Activated naive CD4-positive, alpha-beta T cell treated with anti-CD3 and anti-CD28 coated beads for 36 hours (primary cell): ENCODE measurements at places on chromosomes 7 and 10.

DNA sequence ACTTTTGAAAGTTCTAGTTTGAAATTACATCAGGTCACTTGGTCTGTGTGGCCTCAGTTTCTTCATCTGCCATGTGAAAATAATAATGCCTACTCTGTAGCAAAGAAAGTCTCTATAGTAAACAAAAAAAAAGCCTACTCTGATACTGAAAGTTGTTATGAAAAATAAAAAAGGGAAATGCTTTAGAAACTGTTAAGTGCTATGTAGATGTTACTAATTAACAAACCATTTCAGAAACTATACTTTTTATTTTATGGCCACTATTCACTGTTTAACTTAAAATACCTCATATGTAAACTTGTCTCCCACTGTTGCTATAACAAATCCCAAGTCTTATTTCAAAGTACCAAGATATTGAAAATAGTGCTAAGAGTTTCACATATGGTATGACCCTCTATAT is 50.6 kb downstream of the CFTR start:
- DNase-seq = no peak

- no peak for DNase-seq
Measured at GRCh38 chr7:110418659-110419280, 672.2 kb upstream of the LRRN3 start.

DNA sequence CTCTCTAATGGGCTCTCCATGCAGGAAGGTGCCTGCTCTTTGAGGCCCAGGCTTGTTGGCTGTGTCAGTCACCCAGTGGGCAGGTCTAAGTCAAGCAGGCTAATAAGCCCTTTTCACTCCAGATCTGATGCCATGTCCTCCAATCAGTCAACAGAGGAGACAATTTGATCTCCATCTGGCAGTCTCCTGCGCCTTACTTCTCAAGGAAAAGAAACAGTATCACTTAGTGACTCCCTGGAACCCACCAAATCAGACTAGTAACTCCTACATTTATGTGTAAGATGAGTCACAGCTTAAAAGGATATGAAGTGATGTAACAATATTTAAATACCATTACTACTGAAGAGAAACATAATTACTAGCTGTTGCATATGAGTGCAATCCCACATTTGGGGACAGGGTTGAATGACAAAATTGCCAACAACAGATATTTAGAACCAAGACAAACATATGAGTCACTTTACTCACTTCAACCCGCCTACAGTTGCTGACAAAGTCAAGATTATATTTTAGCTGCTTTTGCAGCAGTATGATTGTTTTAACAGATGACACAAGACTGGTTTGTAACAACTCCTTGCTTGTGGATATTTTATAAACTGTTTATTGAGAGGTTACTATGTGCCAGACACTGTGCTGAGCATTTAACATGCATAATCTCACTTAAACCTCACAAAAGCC is 72.1 kb downstream of the USP6NL start:
- DNase-seq = peak; percentile 25

DNA sequence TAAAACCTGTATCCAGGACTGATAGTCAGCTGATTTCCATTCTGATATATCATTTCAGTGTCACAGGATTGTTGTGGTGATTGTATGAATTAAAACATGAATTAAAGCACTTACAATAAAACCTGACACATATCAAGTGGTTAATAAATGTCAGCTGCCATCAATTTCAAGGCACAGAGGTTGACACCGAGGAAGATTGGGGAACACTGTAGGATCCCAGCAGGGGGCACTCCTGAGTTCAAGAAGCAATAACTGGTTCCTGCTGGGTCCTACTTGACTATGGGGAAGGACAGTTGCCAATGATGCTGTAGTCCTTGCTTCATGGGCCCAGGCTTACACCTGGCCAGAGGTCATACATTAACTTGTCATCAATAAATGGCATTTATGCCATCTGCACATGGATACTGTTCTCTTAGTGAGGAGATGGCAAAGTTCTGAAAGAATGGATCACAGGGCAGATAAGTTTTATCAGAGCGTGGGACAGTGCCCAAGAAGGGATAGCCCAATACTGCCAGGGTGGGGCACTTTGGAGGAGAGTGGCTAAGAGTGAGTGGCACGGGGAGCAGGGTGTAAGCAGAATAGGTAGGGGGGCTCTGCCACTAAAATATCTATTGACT is 24.1 kb downstream of the FZD1 start:
- peak; percentile 47 for DNase-seq

DNA sequence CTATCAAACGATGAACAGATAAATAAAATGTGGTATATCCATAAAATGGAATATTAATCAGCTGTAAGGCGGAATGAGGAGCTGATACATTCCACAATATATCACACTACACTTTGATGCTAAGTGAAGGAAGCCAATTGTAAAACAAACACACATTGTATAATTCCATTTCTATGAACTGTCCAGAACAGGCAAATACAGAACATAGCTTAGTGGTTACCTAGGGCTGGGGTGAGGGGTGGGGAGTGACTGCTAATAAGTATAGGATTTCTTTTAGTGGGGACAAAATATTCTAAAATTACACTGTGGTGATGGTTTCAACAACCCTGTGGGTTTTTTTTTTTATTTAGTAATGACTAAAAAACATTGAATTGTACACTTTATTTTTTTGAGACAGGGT is 82.1 kb upstream of the SLC26A5 start:
- no peak for DNase-seq

GRCh38 chr7:55931421-55932151 is 20.1 kb upstream of the MRPS17 start:
- DNase-seq = no peak

GRCh38 chr7:17493446-17493845 is 195.0 kb downstream of the AHR start:
- no peak for DNase-seq

GRCh38 chr10:98852686-98853085 is 383.0 kb downstream of the HPSE2 start:
- no peak for DNase-seq

- DNase-seq = peak; percentile 96
Measured at GRCh38 chr7:105808703-105809590, 67.5 kb downstream of the ATXN7L1 start.

DNA sequence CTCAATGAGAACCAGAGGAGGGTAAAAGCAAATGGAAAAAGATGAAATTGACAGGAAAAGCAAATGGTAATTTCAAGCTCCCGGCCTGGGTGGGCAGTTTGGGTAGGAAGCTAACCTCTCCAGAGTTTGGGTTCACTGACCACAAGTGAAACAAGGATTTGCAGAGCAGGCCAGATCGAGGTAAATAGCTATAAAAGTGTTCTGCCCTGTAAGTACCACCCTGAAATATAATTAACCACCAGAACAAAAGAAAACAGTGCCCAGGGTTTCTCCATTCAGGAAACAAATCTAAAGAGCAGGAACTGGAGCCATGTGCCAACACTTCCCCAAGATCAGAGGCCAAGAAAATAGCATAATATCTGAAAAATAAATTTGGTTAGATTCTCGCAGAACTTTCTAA is 276.7 kb upstream of the MEOX2 start:
- no peak for DNase-seq

DNA sequence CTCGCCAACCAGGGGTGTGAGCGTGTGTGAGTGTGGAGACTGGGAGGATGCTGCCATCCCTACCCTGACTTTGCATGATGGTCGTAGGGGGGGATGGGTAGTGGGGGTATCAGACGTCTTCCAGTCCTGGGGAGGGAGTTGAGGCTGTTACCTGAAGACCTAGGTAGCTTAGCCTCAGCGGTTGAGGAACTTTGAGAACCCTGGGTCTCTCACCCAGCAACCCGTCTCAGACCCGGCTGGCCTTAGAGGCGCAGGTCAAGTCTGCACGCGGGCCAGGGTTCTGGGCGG is 2.7 kb downstream of the SLC4A2 start:
- DNase-seq = no peak

- DNase-seq = peak; percentile 43
Measured at GRCh38 chr7:6636741-6637543, at the start of gene ZNF316. Gene ZNF316 (plus strand): TSS chr7:6637318. CDS start chr7:6642410, 5,092 bp downstream.
